Karpas-422 (cell line): ENCODE measurements at places on chromosomes 11 and 22. TPM values are rescaled to one million over a fixed set of nuclear protein-coding genes. Genes with fewer than 3 reads are reported as not detected.

GRCh38 chr11:114088836-114089235 lies 29.3 kb downstream of the ZBTB16 start:
- no peaks in the 10 kb centered on the region for H3K36me3 ChIP-seq
- H3K4me1 ChIP-seq = no peaks in the 10 kb centered on the region
- no peak for DNase-seq
- H3K4me3 ChIP-seq = no peak overlapping the region

The TRIM44 gene
- 14.9 and 16.3 TPM in 2 replicates for total RNA-seq

- no peak for DNase-seq
- H3K4me3 ChIP-seq = no peak overlapping the region
- no peaks in the 10 kb centered on the region for H3K4me1 ChIP-seq
- H3K36me3 ChIP-seq = no peaks in the 10 kb centered on the region
- no peaks in the 10 kb centered on the region for H3K27me3 ChIP-seq
- no peak overlapping the region for H3K27ac ChIP-seq
Measured at GRCh38 chr11:12626616-12627015, 47.6 kb upstream of the TEAD1 start.

GRCh38 chr11:77758331-77758730 lies 62.2 kb downstream of the RSF1 start:
- no peak for DNase-seq
- no peaks in the 10 kb centered on the region for H3K4me1 ChIP-seq
- H3K4me3 ChIP-seq = no peak overlapping the region
- no peaks in the 10 kb centered on the region for H3K27me3 ChIP-seq
- peaks cover 12% of the 10 kb centered on the region for H3K36me3 ChIP-seq

- no peak for DNase-seq
- no peak overlapping the region for H3K4me3 ChIP-seq
- H3K4me1 ChIP-seq = no peaks in the 10 kb centered on the region
- no peaks in the 10 kb centered on the region for H3K27me3 ChIP-seq
- no peaks in the 10 kb centered on the region for H3K36me3 ChIP-seq
Measured at GRCh38 chr11:8229299-8230177, 34.1 kb downstream of the LMO1 start.

GRCh38 chr11:113265362-113265761 lies 49.0 kb upstream of the TTC12 start:
- DNase-seq = no peak
- no peak overlapping the region for H3K4me3 ChIP-seq
- H3K36me3 ChIP-seq = no peaks in the 10 kb centered on the region
- peaks cover 72% of the 10 kb centered on the region for H3K4me1 ChIP-seq

GRCh38 chr11:128464878-128465450 lies 122.4 kb downstream of the ETS1 start:
- no peak overlapping the region for H3K4me3 ChIP-seq
- peaks cover 23% of the 10 kb centered on the region for H3K36me3 ChIP-seq
- no peak overlapping the region for H3K27ac ChIP-seq
- DNase-seq = no peak

DNA sequence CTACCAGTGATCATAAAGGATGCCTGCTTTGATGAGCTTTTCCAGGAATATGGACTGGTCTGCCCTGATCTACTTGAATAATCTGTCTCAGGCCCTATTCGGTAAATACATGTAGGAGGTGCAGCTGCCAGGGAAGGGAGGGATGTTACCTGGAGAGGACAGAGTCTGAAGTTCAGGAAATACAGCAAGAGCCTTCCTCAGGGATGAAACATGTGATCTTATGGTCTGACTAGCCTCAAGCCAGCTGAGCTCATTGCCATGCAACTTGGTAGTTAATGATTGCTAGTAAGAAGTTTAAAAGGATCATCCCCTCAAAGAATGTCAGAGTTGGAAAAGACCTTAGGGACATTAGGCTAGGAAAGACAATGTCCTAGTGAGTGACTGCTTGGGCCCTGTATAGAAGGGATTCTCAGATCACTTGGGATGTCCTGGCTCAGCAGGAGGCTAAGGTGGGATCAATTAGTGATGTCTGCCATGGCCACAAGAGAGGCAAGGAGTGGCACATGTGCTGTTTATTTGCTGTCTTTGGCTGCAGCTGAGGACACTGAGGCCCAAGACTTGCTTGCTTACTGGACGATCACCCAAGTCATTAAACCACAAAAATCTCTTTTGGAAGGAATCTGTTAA lies 18.5 kb downstream of the PTPRJ start:
- DNase-seq = no peak
- peaks cover 94% of the 10 kb centered on the region for H3K4me1 ChIP-seq
- no peaks in the 10 kb centered on the region for H3K27me3 ChIP-seq

The GGT5 gene
- total RNA-seq = not detected in 2 replicates

DNA sequence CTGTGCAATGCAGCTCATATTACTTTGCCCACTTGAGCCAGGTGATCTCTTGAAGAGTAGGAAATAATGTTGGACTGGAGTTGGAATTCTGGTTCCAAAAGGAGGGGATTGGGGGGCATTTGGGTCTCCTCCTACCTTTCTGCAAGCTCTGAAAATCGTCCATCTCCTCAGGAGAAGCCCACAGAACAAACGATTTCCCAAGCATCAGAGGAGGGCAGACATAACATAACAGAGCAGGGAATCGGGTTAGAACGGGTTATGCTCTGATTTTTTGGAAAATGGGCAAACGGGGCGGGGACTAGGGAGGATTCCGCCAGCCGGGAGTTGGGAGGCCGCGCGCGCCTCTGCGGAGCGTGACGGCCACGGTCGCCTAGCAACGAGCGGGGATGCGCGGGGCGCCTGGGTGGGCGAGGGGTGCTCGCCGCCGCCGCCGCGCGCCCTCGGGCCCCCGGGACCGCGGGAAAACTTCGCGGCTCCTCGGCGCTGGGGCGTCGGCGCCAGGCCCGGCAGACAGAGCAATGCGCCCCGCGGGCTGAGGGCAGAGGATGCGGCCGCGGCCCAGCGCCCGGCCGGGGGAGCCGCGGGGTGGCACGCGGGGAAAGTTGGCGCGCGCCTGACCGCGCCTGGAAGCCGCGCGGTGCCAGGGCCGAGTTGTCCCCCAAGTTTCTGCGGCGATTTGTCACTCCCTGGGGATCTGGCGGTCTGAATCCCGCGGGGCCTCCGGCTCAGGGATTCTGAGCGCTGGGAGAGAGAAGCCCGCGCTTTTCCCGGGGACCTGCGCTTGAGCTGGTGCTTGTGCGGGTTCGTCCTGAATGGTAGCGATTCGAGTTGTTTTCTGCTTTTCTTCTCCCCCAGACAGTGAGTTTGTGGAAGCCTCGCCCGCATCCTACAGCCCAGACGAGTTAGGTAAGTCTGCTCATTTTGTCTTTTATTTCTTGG lies 27.8 kb upstream of the AMOTL1 start:
- no peak overlapping the region for H3K4me3 ChIP-seq
- no peak overlapping the region for H3K27ac ChIP-seq
- no peaks in the 10 kb centered on the region for H3K36me3 ChIP-seq
- DNase-seq = no peak
- no peaks in the 10 kb centered on the region for H3K4me1 ChIP-seq

GRCh38 chr11:124717421-124717785 lies 22.3 kb upstream of the NRGN start:
- H3K4me3 ChIP-seq = no peak overlapping the region
